ENCODE measurements at places on chromosomes 7 and 10.

- DNase-seq: no peak
Observed at GRCh38 chr7:158525648-158526484, 61.8 kb downstream of the PTPRN2 start.

DNA sequence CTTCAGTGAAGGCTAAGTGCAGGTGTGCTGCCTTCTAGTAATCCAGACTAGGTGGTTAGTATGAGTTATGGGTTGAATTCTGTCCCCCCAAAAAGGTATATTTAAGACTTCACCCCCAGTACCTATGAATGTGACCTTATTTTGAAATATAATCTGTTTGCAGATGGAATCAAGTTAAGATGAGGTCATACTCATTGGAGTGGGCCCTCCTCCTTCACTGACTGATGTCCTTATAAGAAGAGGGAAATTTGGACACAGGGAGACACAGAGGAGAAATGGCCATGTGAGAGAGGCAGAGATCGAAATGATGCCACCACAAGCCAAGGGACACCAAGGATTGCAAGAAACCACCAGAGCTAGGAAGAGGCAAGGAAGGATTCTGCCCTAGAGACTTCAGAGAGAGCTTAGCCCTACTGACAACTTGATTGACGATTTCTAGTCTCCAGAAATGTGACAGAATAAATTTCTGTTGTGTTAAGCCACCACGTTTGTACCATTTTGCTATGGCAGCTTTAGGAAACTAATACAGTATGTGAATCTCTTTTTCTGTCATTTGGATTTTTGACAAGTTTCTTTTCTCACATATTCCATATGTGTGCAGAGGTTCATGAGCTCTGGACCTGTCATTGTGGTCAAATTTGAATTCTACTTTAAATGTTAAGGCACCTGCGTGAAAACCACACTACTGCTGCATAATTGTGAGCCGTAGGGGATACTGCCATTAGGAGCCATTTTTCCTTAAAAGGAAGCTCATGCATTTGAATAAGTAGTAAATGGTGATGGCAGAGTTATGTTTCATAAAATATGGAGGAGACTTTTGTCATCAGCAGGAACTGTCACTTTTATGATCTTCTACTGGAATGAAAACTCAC, 2.6 kb upstream of the RPA3 start:
- DNase-seq: no peak

- DNase-seq: no peak
Observed at GRCh38 chr7:97020996-97021746, 3.5 kb downstream of the DLX5 start.

DNA sequence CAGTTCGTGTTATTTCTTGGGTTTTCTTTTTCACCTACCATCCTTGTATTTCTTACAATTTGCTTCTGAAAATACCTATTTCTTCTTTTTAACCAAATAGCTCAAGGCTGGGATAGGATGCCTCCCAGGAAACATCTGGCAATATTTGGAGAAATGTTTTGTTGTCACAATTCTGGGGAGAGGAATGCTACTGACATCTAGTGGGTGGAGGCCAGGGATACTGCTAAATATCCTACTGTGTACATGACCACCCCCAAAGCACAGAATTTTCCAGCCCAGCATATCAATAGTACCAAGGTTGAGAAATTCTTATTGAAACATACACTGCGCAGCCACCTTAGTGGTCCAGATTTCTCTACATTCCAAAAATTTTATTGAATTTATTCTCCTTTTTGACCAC, 55.5 kb downstream of the CNTNAP2 start:
- no peak for DNase-seq

- DNase-seq: no peak
Observed at GRCh38 chr10:106643473-106643872, 521.0 kb downstream of the SORCS1 start.

DNA sequence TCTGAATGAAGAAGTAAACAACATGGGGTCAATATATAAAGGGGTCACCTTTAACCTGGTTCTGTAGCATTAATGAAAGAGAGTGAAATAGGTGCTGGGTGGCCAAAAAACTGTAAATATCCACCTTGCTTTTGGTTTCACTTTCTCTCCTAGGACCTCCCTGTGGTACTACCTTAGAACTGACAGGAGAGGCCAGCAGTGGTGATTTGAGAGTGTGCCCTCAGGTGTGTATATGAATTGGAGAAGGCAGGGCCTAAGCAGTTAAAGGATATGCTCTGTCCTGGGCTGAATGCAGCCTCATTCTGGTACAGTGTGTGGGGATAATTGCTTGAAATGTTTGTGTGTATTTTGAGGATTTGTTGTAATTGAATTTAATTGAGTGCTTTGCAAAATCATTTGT, 62.0 kb downstream of the BBS9 start:
- DNase-seq: no peak
